ENCODE measurements at places on chromosomes 4 and X.

- DNase-seq: no peak
Measured at GRCh38 chr4:39714166-39714565, 16.2 kb downstream of the UBE2K start.

GRCh38 chr4:141643557-141643956 is 7.2 kb downstream of the IL15 start:
- DNase-seq: no peak

GRCh38 chrX:136130931-136131833 is 16.2 kb upstream of the FHL1 start:
- DNase-seq: peak; percentile 18

GRCh38 chrX:104679175-104679574 is 113.2 kb downstream of the IL1RAPL2 start:
- no peak for DNase-seq

- DNase-seq: no peak
Measured at GRCh38 chr4:189088780-189089179, 851.9 kb upstream of the FRG1 start.

Data from glomerular endothelial cell (primary cell).